ENCODE measurements at places on chromosomes 1 and 21.

- DNase-seq = no peak
Observed at GRCh38 chr1:14424325-14425002, 174.0 kb upstream of the KAZN start.

- no peak for DNase-seq
Observed at GRCh38 chr1:246265481-246265880, 241.6 kb downstream of the SMYD3 start.

- DNase-seq = no peak
Observed at GRCh38 chr1:43832255-43832654, 101.3 kb upstream of the ARTN start.

- DNase-seq = no peak
Observed at GRCh38 chr1:115062542-115063004, 26.7 kb downstream of the TSPAN2 start.

DNA sequence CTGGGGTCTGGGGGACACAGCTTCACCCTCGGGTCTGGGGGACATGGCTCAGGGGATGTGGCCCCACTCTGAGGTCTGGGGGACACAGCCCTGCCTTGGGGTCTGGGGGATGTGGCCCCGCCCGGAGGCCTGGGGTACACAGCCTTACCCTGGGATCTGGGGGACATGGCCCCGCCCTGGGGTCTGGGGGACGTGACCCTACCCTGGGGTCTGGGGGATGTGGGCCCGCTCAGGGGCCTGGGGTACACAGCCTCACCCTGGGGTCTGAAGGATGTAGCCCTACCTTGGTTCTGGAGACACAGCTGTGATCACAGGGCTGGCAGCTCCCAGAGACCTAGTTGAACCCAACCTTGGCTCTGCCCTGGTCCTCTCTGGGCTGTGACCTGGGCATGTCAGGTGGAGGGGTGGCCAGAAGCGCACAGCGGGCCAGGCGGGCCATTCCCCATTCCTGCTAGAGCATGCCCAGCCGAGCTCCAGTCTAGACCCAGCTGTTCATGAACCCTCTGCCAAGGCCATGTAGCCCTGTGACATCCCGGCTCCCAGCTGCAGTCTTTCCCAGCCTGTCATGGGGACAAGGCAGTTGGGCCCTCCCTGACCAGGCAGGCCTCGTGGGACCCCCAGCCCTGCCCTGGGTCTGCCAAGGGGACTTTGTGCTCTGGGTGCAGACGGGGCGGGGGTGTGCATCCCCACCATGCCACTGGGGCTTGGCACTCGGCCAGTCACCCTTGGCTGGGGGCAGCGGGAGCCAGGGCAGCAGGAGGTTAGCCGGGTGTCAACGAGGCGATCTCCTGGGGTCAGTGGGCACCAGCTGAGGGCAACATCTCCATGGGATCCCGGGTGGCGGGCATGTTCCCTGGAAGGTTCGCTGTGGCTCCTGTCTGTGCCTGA, 43.9 kb downstream of the WNT9A start:
- no peak for DNase-seq

GRCh38 chr1:2372551-2373490, 18.5 kb downstream of the MORN1 start:
- DNase-seq = no peak

DNA sequence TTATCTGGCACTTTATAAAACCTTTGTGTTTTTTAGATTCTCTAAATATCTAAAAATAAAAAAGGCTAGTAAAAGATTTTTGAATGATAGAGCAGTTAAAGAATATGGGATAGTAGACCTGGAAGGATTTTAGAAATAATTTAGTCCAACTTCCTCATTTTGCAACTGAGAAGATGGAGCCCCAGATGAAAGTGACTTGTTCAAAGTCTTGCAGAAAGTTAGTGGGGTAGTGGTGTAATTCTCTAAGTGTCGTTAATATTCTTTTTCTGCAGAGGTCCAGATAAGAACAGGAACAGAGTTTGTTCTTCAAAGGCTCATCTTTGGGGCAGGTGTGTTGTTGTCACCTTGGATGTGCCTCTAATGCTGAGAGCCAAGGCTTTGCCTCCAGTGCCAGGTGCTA, 159.5 kb downstream of the DISC1 start:
- no peak for DNase-seq

GRCh38 chr1:197958438-197959305, 41.5 kb downstream of the LHX9 start:
- DNase-seq = no peak
